Effector CD4-positive, alpha-beta T cell (primary cell): ENCODE measurements at places on chromosomes 16 and 17.

- no peak for DNase-seq
Measured at GRCh38 chr17:62164747-62165722, 100.0 kb upstream of the MED13 start.

DNA sequence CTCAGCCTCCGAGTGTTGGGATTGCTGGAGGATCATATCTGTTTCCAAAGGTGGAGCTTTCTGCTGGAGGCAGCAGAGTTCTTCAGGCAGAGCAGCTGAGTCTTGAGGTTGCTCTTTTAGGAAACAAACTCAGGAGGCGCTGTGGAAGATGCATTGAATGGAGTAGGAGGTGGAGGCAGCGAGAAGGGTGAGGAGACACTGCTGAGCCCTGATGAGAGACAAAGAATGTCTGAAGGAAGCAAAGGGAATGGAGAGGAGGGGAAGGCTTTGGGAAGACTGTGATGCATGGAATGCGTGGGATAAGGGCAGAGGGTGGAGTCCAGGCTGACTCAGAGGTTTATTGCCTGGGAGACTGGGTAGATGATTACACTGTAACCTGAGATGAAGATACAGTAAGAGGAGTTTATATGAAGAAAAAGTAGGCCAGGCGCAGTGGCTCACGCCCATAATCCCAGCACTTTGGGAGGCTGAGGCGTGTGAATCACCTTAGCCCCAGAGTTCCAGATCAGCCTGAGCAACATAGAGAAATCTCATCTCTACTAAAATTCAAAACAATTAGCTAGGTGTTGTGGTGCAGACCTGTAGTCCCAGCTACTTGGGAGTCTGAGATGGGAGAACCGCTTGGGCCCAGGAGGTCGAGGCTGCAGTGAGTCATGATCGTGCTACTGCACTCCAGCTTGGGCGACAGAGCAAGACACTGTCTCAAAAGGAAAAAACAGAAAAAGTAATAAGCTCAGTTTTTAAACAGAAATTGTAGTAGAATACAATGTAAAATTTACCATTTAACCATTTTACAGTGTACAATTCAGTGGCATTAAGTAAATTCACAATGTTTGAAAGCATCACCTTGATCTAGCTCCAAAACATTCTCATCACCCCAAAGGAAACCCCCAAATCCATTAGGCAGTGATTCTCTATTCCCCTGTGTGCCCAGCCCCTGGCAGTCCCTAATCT lies 17.8 kb upstream of the TMEM219 start:
- no peak for DNase-seq

GRCh38 chr17:73644145-73645049 lies at the start of gene SDK2:
SDK2 (minus strand) TSS chr17:73644445; CDS start chr17:73644088, 357 bp downstream.
- no peak for DNase-seq

DNA sequence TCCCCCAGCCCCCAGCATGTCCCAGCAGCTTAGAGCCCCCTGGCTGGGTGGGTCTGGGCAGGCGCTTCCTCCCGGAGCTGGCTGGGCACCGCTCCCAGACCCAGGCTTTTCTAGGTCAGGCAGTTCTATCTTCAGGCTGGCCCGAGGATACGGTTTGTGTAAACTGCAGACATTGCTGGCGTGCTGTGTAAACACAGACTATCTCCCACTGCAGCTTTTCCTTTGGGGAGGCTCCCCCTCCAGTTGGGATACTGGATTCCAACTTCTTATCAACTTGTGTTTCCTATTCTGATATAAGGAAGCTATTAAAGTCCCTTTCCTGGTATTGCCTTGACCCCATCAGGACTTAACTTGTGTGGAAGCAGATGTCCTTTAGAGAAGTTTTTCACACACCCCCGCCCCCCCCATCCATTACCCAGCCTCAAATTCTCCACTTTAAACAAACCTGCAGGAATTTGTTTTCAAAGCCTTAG lies 18.3 kb upstream of the GNA13 start:
- no peak for DNase-seq

DNA sequence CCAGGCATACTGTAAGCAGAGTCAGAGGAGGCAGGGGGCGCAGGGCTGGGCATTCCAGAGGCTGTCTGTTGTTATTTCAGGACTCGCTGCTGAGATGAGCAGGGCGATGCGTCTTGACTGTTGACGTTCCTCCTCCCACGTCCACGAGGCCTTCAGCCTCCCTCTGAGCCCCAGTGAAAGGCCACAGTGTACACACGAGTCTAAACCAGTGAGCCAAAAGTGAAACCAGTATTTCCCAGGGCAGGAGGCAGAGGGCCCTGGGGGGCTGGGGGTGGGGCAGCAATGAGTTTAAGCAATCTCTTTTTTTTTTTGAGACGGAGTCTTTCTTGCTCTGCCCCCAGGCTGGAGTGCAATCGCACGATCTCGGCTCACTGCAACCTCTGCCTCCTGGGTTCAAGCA lies 21.5 kb downstream of the SMTNL2 start:
- DNase-seq = no peak

GRCh38 chr16:67474551-67475455 lies 6.2 kb downstream of the ATP6V0D1 start:
- DNase-seq = no peak

- DNase-seq = no peak
Measured at GRCh38 chr17:49920030-49920769, 48.8 kb upstream of the DLX4 start.
